ENCODE measurements at places on chromosomes 4 and X.

DNA sequence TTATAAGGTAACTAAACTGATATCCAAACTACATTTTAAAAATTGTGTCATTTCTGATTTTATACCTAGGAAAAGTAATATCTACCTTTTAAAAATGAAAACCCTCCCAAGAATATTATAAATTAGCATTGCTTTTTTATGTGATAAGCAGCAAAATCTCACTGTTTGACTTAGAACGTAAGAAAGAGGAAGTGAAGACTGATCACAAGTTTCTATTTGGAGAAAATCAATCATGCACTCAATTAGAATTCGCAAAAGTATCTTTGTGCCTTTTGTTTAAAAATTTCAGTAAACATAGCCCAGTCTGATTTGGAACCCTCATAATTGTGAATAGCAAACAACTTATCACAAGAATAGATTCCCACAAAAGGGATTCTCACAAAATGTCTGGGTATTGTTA is 142.7 kb downstream of the TENM3 start:
- no peak for DNase-seq

DNA sequence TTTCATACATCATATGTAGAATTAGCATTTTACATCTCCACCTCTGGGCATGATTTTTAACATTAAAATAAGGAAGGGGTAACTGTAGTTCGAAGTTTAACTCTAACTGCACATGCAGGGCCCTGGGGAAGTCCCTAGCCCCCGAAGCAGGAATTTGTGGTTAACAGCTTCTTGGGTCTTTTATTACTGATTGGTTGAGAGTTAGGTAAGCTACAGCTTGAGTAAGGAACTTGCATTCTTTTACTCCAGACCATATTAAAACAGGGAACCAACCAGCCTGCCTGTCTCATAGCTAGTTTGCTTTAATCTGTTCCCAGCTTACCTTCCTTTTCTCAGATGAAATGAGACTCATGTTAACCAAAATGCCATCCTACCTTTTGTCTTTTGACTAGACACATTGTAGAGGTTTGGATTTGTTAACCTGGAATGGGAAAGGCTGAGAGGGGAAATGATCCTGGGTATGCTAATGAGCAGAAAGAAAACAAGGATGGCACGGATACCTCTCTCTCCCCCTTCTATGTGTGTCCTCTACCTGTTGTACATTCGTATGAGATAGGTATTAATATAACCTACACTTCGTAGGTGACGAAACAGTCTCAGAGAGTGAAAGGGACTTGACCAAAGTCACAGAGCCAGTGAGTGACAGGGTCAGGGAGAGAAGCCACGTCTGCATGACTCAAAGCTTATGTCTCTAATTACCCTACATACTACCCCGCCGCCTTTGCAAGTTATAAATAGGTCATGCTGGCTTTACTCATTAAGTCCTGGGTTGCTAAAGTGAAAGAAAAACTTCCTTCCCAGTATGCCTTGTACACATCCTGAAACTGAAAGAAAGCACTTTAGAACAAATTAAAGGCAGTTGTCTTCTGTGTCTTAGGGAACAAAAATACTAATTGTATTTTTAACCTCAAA is 119.5 kb upstream of the AFF2 start:
- DNase-seq, result peak; percentile 41

GRCh38 chrX:12819222-12819621 is 28.0 kb downstream of the PRPS2 start:
- DNase-seq, result no peak

GRCh38 chrX:139929876-139930275 is 3.0 kb downstream of the ATP11C start:
- no peak for DNase-seq

GRCh38 chr4:6493658-6494304 is 21.4 kb upstream of the PPP2R2C start:
- no peak for DNase-seq

DNA sequence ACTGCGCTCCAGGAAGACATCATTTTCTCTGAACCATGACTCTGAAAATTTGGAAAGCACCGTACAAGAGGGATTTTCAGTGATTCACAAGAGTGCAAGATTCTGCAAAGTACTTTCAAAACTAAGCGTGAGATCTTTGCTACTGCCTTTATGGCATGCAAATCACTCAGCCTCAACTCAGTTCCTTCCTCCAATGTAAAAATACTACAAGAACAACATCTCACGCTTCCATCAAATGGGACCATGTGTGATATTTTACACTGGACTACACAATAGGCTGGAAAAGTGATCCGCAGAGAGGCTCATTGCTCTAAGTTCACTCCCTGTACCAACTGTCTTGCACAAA is 674 bp upstream of the IL15 start:
- DNase-seq, result no peak

DNA sequence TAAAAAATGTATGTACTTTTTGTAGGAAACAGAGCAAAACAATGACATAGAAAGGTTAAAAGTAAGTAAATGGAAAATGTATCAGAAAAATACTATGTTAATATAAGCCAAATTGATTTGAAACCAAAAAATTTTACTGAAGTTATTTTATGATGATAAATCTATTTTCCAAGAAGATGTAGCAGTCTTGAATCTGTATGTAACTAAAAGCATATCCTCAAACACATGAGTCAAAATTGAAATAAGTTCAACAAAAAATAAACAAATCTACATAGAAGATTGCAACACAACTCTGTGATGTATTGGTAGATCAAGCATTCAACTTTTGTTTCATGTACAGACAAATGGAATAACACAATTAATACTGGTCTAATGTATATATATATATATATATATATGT is 450.0 kb downstream of the SPRY1 start:
- DNase-seq, result no peak
